Adrenal gland (tissue), 19 donors: ENCODE measurements at places on chromosomes 13 and 19.

- no peak for DNase-seq
Observed at GRCh38 chr13:70253834-70254233, 145.6 kb upstream of the KLHL1 start.

- no peak for DNase-seq
Observed at GRCh38 chr19:50460161-50460765, 16.0 kb upstream of the EMC10 start.

DNA sequence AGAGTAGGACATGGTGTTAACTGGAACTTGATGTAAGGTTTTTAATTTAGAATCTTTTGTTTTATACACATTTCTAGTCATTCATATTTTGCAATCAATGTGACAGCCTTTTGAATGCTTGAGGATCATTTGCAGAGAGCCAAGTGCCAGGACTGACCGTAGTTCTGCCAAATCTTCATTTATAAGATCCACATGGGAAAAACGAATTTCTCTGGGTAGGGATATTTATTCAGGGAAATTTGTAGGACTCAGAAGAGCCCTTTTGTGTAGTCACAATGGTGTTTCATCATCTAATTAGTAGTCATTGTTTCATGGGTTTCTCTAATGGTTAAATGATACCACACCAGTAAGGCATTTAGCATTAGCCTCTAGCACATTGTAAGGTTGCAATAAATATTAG is 161.1 kb downstream of the LMO7 start:
- DNase-seq = no peak

- DNase-seq = no peak
Observed at GRCh38 chr13:113087923-113088690, 17.5 kb upstream of the F7 start.

DNA sequence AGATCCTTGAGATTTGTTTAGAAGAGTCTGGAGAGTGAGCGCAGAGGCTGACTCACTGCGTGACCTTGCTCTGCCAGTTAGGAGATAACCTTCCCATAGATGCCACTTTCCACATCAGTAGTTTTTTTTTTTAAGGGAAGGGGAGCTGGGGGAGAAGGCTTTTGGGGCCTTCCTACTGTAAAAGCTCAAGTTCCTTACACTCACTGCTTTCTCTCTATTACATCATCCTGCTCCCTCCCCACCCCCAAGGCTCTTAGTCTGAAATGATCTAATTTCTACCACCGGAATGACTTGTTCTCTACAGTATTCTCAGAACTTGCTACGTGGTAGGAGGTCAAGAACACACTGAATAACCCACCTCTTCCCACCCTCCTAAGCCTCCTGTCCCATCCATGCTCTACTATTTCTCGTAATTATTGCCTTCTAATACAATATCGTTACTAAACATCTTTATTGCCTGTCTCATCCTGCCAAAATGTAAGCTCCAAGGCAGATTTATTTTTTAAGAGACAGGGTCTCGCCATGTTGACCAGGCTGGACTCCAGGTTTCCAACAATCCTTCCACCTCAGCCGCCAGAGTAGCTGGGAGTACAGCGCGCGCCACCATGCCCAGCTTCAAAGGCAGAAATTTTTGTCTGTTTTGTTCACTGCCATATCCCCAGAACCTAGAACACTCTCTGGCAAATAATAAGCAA is 1.2 kb downstream of the LONP1 start:
- peak; percentile 84 for DNase-seq

- no peak for DNase-seq
Observed at GRCh38 chr13:101576977-101577376, 124.5 kb downstream of the ITGBL1 start.

- no peak for DNase-seq
Observed at GRCh38 chr19:50328224-50328872, 829 bp downstream of the KCNC3 start.

DNA sequence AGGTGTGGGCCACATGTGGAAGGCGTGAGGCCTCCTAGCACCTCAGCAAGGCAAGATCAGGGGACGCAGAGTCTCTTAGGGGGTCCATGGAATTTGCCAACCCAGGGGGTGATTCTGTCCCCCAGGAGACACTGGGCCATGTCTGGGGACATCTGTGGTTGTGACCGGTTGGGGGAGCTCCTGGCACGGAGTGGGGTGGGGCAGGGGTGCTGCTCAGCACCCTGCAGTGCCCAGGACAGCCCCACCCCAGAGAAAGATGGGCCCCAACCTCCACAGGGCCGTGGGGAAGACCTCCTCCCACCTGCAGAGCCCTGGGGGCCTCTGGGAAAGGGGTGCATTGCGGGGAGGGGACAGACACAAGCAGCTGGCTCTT is 4.0 kb downstream of the MKNK2 start:
- no peak for DNase-seq

- no peak for DNase-seq
Observed at GRCh38 chr19:39362682-39363657, 20.7 kb downstream of the SAMD4B start.

DNA sequence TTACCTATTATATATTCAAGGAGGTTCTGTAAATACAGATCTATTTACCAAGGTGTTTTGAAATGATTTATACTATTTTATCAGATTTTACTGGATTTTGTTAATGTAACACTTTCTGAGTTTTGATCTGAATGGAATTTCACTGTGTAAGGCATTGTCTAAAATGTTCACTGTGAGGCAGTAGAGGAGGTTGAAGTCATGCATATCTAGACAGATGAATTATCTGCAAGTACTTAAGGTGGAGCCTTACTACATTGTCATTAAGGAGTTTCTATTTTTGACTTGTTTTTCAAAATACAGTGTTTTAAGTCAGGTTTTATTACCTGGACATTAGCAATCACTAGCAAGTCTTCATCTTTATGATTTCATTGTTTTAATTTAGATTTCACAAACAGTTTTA is 62.1 kb downstream of the TM9SF2 start:
- no peak for DNase-seq

DNA sequence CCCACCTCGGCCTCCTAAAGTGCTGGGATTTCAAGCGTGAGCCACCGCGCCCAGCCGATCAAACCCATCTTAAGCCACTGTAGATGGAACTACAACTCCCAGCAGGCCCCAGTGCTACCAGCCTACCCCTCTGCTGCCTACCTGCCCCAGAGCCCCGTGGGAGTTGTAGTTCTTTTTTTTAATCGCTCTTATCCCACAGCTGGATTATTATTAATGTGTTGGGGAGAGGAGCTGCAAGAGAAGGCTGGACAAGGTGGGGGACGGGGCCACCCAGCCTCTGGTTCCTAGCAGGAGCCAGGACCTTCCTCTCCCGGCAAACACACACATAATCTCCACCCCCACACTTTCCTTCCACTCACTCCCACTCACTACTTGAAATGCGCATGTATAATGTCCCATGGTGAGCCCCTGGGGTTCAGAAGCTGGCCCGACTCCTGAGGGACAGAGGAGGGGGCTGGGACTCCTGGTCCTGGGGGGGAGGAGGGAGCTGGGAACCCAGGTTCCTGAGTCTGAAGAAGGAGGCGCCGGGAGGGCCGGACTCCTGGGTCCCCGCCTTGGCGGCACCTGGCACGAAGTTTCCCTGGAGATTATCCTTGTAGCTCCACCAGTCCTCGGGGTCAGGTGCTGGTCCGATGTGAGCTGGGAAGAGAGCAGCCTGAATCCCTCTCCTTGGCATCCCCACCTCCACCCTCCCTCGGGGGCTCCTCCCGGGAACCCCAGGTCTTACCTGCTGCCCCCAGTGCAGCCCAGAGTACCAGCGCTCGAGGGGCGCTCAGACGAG is 958 bp downstream of the CA11 start:
- peak; percentile 81 for DNase-seq

DNA sequence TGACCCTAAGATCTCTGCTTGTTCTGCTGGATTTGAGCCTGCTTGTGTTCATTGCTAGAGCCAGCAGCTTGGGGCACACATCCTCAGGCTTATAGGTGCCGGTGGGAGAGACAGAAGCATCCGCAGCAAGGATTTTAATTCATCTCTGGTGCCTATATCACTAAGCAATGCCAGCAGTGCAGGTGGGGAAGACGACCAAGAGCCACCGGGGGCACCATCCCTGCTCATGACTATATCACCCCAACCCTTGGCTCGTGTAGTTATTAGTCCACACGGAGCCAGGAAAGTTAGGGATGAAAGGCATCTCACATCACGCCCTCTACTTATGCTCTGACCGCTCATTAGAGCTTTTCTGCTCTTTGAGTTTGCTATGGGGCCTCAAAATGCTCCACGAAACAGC is 298.2 kb downstream of the DCLK1 start:
- no peak for DNase-seq

DNA sequence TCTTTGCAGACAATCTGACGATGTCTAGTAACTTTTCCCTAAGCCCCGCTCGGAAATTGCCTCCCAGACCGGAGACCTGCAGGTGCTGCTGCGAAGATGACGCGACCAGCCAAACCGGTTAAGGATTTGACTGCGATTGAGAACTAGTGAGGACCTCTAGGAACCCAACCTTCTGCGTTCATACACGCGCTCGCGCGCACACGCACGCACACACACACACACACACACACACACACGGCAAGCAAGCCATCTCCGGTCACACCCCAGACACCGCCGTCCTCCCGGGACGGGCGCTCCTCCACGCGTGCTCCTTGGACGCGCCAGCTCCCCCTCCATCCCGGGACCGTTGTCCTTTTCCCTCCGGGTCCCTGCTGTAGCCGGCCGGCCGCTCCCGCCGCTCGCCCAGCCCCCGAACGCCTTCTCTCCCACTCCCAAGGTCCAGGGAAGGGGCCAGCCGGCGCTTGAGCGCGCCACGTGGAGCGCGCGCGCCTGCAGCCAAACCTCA is 1.2 kb downstream of the TBC1D4 start:
- DNase-seq = peak; percentile 61

DNA sequence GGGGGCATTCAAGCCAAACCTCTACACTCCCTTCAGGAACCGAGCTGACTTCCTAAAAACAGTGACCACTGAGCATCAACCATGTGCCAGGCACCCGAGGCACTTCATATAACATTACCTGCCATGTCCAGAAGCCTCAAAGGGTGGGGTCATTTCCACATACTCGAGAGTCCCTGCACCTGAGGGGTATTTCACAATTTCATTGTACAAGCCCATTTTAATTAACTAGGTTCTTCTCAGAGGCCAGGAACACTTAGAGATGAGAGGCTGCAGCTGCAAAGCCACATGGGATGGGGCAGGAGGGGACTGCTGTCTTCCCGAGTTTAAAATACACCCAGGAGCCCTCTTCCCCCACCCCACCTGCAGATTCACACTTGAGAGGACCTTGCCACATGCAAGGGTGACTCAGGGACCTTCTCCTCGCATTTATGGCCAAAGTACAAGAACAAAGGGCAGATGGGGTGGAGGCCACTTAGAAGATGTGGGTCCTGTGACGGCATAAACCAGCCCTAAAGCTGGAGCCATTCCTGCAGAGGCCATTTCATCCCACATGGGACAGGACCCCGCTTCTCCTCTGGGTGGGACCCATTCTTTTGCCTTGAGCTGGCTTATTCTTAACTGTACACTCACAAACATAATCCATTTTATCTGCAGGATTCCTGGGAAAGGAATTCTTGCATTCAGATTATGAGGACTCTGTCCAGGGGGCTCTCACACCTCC is 43.9 kb downstream of the RAB20 start:
- peak; percentile 29 for DNase-seq

DNA sequence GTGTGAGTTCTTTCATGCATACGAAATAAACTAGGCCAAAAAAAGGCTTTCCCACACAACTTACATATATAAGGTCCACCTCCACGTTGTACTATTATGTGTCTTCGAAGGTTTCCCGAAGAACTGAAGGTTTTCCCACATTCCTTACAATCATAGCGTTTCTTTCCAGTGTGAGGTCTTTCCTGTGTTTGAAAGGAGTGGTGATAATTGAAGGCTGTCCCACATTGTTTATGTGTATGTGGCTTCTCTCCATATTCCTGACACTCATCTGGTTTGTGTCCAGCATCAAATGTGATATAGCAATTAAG is 14.6 kb downstream of the ZNF442 start:
- DNase-seq = no peak

DNA sequence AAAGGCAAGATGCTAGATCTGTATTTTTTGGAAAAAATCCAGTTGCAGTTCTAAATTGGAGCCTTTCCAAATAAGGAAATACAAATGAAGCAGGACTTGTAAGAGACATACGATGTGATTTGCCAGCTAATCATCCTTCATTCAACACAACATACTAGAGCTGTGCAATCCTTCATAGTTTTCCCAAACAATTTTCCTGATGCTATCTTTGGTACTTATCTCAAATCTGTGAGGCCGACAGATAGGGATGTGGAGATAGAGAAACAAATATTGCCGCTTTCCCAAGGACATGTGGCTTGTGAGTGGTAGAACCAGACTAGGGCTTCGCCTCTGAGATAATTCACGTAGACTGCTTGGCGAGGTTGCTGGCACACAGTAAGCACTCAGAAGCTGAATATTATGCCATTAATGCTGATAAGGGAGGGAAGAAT is 176.6 kb downstream of the LMO7 start:
- no peak for DNase-seq

DNA sequence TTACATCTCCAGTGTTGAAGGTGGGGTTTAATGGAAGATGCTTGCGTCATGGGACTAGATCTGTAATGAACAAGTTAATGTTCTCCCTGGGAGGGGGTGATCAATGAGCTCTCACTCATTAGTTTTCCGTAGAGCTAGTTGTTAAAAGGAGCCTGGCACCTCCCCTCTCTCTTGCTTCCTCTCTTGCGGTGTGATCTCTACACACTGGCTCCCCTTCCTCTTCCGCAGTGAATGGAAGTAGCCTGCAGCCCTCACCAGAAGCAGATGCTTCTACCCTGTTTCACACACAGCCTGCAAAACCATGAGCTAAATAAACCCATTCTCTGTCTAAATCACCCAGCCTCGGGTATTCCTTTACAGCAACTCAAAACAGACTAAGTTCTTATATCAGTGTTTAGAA is 318.8 kb downstream of the SLITRK1 start:
- no peak for DNase-seq

DNA sequence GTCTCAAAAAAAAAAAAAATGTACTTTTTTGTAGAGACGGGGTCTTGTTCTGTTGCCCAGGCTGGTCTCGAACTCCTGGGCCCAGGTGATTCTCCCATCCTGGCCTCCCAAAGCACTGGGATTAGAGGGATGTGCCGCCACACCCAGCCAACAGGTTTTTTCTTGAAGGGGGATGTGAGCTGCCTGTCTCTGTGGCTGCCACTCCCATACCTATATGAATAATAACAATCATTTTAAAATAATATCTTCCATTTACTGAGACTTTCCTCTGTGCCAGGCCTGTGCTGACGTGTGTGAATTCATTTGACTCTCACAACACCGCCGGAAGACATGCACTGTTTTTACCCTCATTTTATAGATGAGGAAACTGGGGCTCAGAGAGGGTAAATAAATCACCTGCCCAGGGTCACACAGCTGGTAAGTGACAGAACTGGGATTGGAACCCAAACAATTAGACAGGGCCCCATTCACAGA is 7.2 kb upstream of the BCL3 start:
- peak; percentile 83 for DNase-seq

DNA sequence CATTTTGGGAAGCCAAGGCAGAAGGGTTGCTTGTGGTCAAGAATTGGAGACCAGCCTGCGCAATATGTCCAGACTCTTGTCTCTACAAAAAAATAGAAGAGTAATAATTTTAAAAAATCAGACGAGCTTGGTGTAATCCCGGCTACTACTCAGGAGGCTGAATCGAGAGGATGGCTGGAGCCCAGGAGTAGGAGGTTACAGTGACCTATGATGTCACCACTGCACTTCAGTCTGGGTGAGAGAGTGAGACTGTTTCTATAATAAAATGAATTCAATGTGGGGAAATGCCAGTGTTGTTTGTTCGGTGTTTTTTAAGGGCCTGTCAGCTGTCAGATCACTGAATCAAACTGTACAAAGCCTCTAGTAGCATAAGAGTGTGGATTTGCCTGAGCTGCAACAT is 1.2 kb upstream of the FBXL3 start:
- peak; percentile 22 for DNase-seq
